ENCODE measurements at places on chromosomes 6 and 20. TPM values are rescaled to one million over a fixed set of nuclear protein-coding genes. Genes with fewer than 3 reads are reported as not detected.

DNA sequence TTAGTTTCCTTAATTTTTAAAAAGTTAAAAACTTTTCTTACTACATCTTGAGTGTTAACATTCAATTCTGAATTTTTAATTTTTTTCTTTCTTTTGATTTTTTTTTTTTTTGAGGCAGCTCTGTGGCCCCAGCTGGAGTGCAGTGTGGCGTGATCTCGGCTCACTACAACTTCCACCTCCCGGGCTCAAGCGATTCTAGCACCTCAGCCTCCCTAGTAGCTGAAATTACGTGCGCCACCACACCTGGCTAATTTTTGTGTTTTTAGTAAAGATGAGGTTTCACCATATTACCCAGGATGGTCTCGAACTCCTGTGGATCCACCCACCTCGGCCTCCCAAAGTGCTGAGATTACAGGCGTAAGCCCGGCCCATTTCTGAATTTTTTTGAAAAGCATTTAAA is 1.2 kb downstream of the DDX43 start:
- no peak for DNase-seq

DNA sequence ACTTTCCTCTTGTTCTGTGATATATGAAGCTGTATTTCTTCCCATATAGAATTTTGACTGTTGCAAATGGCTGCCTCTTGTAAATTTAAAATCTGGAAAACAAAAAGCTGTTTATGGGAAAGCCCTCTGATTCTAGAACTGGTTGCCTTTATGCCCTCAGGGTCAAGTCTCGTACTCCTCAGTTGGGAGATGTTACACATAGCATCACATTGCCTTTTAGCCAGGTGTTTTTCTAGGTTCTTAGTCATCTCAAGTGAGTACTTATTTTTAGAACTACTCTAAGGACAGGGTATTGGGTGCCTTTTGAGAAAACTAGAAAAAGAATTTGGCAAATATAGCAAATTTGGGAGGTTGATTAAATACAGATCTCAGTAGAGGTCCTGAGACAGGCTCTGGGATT is 58.5 kb downstream of the ANKS1A start:
- DNase-seq = no peak

DNA sequence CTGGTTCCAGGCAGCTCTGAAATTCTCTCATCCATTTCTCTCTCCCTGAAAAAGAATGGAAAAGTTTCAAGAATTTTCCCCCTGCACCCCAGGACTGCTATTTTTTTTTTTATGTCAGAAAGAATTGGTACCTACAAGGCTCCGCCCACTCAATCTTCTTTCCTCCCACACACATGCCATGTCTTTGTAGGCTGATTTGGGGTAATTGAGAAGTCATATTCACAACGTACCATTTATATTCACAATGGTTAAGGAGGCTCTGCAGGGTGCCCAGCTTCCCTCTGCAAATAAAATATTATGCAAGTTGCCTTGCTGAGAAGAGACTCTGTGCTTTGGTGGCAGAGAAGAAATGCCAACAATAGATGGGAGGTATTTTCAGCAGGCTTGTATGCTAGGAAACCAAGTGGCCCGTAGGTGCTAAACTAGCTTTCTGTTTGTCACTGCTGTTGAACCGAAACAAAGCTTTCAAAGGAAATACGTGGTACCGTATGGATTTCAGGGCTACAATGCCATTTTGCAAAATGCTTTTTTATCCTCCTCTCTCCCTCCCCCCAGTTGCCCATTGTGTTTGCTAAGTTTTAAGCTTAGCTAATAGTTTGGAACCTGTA is 150.0 kb downstream of the PHACTR1 start:
- DNase-seq = no peak

- DNase-seq = no peak
Observed at GRCh38 chr6:130815200-130816071, 11.8 kb upstream of the SMLR1 start.

DNA sequence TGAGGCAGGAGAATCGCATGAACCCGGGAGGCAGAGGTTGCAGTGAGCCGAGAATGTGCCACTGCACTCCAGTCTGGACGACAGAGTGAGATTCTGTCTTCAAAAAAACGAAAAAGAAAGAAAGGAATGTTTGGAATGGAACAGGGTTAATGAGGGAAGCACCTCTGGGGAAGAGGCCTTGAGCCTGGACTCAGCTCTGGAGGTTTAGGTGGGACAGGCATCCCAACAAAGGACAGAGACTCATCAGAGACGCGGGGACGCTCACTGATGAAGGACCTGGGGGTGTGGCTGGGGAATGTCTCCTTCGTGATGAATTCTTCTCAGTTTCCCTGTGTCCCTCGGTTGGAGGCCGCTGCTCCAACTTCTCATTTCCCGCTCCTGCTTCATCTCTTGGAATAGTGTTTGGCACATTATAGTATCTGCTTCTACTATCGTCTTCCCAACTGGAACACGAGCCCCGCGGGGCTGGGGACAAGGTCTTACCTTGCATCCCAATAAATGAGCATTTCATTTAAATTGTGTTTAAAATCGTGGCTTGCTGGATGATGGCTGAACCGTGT is 27.6 kb downstream of the KIF25 start:
- no peak for DNase-seq

- DNase-seq = no peak
Observed at GRCh38 chr6:159114569-159114968, 54.6 kb upstream of the FNDC1 start.

DNA sequence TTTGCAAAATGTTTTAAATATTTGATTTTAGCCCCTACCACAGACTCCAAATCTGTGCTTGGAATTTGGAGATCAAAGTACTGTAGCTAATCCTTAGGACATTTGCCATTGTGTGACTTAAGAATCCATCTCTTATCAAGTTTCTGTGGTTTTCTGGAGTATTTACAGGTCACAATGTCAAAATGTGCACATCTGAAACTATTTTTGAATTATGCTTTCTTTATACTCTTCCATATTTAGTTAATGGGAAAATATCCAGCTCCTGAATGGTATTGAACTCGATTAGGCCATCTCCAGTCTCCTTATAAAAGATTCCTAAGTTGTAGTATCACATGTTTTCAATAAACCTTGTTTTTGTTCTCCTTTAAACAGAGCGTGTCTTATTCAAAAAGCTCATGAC is 162.5 kb downstream of the KHDC1L start:
- no peak for DNase-seq

DNA sequence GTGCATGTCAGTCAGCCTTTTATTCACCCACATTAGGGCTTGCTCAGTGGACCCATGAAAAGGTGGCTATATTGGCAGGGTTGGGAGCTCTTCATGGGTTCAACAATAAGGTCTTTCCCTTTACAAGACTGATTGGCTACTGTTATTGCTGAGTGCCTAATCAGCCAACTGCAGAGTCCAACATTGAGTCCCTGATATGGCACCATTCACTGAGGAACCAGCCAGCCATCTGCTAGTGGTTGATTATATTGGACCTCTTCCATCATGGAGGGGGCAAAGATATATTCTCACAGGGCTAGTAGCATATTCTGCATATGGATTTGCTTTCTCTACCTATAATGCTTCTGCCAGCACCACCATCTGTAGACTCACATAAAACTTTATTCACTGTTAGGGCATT is 69.9 kb downstream of the CDKAL1 start:
- DNase-seq = no peak

DNA sequence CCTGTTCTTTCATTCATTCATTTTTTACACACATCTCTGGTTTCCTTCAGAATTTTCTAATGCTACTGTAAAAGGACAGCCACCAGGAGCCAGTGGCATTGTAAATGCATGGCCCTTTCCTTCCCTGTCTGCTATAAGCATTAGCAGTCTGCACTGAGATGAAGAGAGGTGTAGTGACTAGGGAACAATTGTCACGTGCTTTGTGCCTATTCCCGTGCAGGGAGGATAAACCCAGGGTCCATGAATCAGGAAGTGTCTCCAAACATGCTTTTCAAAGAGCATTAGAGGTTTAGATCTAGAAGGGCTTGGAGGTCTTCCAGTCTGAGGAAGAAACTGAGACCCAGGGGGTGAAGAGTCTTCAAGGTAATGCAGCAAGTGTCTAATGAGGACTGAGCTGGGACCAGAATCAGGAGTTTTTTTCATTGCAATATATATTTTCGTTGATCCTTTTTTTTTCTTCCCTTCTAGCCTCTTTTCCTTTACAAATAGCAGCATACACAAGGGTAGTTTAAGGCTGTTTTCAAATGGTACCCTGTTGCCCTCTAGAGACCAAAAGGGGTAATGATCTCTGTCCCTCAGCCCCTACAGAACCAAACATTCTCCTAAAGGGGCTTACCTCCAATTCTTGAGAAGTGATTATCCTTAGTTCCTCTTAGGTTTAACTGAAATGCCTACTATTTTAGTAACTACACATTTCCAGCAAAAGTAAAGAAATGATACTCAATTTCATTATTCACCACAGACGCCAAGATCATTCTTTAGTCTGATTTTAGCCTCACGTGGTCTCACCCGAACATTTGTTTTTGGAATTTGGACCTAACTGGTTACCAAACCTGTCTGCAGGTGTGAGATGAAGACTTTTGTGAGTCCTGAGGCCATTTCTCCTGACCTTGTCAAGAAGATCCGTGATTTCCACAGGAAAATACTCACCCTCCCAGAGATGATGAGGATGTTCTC is 6.6 kb downstream of the TRIM15 start:
- DNase-seq = peak; percentile 18

GRCh38 chr6:20211941-20212391 is 303 bp downstream of the MBOAT1 start:
- peak; percentile 60 for DNase-seq

DNA sequence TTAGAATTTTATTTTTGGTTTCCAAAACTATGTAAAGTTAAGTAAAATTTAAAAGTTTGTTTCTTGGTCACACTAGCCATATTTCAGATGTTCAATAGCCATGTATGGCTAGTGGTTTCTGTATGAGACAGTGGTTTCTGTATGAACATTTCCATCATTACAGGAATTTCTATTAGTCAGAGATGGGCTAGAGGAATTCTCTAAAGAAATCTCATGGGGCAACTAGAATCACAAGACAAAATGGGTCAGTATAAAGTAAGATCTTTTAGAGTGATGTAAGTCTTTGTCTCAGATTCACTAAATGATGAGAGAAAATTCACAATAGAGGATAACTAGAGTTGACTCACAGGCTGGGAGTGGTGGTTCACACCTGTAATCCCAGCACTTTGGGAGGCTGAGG is 149.0 kb downstream of the FUT9 start:
- DNase-seq = no peak

DNA sequence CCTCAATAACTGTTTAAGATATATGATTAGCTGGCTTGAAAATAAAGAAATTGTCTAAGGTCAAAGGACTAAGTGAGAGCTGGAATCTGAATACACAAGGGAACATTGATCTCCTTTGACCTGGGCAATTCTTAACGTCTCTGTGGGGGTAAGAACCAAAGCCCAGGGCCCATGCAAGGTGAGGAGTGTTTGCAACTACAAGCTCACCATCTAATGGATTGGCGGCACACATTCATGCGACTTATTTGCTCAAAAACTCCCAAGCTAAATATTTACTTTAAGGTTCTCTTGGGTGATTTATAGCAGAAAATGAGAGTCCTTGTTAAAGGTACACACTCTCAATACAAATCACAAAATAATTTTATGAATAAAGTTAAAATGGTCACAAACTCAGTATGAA is 392.0 kb upstream of the FLRT3 start:
- DNase-seq = no peak

- no peak for DNase-seq
Observed at GRCh38 chr20:24808616-24809015, 140.5 kb upstream of the CST7 start.

DNA sequence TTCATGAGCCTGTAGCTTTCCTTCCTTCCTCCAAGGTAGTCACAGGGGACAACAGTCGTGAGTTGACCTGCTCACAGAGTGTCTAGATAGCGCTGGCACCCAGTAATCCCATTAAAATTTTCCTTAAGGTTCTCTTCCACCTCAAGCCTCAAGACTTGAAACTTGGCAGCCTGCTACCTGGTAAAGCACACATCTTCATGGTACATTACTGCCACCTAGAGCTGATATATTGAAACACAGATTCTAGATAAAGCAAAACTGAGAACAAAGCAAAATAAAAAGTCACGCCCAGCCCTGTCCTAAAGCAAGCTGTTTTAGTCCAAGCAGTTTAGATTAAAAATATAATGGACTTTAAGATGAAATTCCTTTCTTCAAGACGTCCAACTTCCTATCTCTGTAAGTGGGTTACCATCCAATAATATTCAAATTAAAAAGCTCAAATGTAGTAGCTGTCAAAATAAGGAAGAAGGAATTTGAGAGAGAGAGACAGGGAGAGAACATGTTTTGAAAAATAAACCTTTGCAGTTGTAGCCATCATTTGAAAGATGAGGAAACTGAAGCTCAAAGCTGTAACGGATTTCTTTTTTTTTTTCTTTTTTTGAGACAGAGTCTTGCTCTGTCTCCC is 50.7 kb upstream of the CD83 start:
- DNase-seq = peak; percentile 70

GRCh38 chr6:116492331-116493067 is 18.9 kb upstream of the CALHM5 start:
- DNase-seq = no peak

GRCh38 chr6:111646942-111647341 is 41.3 kb upstream of the TRAF3IP2 start:
- DNase-seq = peak; percentile 75

GRCh38 chr20:19628570-19629134 is 129.4 kb upstream of the RIN2 start:
- peak; percentile 24 for DNase-seq

GRCh38 chr20:32366380-32366779 is 8.2 kb downstream of the ASXL1 start:
- no peak for DNase-seq

DNA sequence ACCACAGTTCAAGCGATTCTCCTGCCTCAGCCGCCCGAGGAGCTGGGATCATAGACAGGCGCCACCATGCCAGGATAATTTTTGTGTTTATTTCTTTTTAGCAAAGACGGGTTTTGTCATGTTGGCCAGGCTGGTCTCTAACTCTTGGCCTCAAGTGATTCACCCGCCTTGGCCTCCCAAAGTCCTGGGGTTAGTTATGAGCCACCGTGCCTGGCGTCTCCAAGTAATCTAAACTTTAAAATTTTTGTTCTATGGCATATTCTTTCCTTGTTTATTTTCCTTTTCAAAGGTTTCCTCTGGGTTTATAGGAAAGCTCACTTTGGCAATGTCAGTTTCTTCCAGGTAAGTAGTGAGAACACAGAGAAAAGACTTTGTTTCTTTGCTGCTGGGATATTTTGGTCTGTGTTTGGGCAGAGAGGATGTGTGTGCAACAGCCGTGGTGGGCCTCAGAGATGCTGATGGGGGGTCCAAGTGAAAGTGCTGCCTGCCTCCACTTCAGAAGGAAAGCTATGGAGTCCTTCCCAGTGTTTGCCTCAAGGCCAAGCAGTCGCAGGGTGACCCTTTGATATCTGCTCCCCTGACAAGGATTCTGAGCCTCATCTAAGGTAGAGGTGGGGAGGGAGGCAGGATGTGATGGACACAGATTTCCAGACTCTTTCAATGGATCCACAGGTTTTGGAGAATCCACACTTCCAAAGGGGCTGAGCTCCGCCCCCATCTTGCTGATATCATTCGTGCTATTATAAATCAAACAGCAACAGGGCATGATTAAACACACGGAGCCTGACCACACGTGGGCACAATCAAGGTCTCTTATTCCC is 2.3 kb downstream of the LRP11 start:
- DNase-seq = no peak

The LY6G6D gene
- not detected for polyA plus RNA-seq

The ERVFRD-1 gene
- 0.08 TPM for polyA plus RNA-seq

The GGTLC1 gene
- polyA plus RNA-seq = not detected

The PRDM1 gene
- 4.2 TPM for polyA plus RNA-seq

The LST1 gene
- 10.3 TPM for polyA plus RNA-seq

The CCN6 gene
- polyA plus RNA-seq = 0.29 TPM

The ANKEF1 gene
- polyA plus RNA-seq = not detected

The PCSK2 gene
- 0.57 TPM for polyA plus RNA-seq

The TAP2 gene
- 3.7 TPM for polyA plus RNA-seq

The BMP7 gene
- 3.5 TPM for polyA plus RNA-seq

The B3GALT4 gene
- not detected for polyA plus RNA-seq

The TCF15 gene
- polyA plus RNA-seq = 3.1 TPM

The SLC17A1 gene
- polyA plus RNA-seq = not detected

The CD83 gene
- 10.9 TPM for polyA plus RNA-seq
